ENCODE measurements at places on chromosomes 5 and 9.

DNA sequence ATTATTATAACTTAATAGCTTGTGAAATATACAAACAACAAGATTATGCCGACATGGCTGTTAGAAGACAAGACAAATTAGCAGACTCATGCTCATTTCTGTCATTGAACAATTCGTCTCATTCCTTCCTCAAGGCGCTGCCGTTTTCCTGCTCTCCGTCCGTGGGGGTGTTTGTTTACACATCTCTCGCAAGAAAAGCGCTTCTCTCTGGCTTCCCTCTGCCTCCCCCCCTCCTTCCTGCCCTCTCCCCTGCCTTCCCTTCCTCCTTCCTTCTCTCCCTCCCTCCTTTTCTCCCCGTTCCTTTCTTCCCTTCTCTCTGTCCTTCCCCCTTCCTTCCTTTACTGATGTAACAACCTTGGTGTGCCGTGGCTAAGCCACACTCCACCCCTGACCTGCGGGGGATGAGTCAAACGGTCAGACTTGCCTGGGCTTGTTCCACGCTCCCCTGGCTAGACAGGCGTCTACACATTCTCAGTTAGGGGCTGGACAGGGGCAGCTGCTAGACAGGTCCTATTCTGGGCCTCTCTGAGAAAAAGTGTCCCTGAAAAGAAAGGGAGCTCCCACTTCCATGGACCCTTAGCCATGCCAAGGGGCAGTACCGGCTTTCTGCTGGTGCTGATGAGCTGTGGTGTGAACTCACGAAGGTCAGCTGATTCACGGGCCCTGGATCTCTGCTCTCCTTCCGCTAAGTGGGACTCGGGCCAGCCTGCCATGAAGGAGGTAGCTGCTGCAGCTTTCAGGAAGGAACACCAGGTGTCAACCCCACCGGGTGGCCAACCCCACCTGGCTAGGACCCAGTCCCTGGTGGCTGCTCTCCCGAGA, 32.0 kb upstream of the SPTLC1 start:
- DNase-seq, result no peak

DNA sequence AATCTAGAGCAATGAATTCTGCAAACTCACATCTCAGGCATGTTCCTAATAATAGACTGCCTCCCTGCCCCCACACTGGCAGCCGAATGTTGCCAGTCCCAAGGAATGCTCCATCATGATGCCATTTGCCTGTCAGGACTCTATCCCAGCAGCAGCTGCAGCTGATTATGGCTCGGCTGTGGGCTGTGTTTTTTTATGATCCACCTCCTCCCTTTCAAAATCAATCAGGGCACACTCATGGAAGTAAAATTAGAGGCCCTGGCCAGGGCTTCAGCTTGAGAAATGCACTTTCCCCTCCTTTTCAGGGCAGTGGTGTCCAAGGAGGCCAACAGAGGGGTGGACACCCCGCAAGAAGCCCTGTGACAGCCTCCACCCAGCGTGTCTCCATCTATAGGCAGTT, 176.7 kb upstream of the S1PR3 start:
- no peak for DNase-seq

- no peak for DNase-seq
Observed at GRCh38 chr5:110056580-110057114, 366.9 kb downstream of the MAN2A1 start.

DNA sequence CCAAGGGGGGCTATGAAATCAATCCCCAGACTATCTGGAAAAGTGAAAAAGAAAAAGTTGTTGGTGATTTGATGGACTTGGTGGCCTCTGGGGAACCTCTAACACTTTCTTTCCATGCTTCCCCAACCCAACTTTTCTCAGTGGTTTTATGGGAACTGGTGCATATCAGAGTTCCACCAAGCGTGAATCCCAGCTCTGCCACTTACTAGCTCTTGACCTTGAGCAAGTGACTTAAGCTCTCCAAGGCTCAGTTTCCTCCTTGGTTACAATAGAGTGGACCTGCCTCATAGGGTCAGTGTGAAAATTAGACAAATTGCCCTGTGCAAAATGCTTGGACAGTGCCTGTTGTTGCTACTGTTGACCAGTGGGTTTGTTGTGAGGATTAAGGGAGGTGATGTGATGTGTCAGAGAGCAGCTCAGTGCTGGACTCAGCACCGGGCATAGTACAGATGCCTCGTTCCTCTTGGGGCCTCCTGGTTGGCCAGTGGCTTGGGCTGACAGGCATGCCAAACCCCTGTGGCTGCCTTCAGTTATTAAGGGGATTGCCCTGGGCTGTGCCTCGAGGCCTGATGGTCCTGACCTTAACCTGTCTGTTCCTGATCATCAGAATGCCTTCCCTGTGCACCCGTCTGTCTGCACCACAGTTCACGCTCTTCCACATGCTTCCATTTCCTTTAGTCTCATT, 49.3 kb downstream of the COL15A1 start:
- no peak for DNase-seq

DNA sequence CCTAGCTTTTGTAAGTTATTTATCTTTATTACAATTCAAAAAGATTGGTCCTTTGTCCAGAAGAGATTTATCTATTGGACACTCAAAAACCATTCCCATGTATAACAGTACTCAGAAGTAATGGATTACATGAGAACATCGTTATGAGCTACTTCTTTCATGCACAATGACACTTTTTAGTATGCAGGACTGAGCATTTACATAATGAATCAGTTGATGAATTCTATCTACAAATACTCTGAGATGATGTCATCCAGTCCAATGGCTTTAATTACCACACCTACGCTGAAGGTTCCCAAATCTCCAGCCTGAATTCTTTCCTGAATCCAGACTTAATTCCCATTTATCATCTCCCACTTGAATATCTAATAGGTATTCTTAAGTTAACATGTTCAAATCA, 75.3 kb downstream of the PTBP3 start:
- no peak for DNase-seq

GRCh38 chr9:95189251-95190098, 128.0 kb downstream of the FANCC start:
- DNase-seq, result no peak

- DNase-seq, result no peak
Observed at GRCh38 chr9:76906647-76906975, 697 bp upstream of the PRUNE2 start.

- no peak for DNase-seq
Observed at GRCh38 chr9:127883959-127884358, 6.5 kb upstream of the AK1 start.

GRCh38 chr9:99472240-99472915, 250.3 kb downstream of the SEC61B start:
- no peak for DNase-seq
